Renal cortical epithelial cell (primary cell): ENCODE measurements at places on chromosomes 4 and X. TPM values are rescaled to one million over a fixed set of nuclear protein-coding genes. Genes with fewer than 3 reads are reported as not detected.

The DAPP1 gene
- total RNA-seq, result 3.4 and 82.3 TPM in 2 replicates

- peak; percentile 3 for DNase-seq
These were observed 1956.7 kb downstream of the C4orf33 start for GRCh38 chr4:131052646-131053045.

DNA sequence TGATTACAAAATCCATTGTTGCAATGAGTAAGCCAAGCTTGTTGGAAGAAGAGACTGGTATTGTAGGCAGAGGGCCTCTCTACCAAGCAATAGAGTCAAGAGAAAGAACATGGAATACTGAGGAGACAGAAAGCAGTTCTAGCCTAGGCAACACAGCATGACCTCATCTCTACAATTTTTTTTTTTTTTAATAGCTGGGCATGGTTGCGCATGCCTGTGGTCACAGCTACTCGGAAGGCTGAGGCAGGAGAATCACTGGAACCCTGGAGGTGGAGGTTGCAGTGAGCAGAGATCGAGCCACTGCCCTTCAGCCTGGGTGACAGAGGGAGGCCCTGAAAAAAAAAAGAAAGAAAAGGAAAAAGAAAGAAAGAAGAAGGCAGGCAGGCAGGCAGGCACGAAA is 11.7 kb upstream of the ZBTB33 start:
- no peak for DNase-seq

DNA sequence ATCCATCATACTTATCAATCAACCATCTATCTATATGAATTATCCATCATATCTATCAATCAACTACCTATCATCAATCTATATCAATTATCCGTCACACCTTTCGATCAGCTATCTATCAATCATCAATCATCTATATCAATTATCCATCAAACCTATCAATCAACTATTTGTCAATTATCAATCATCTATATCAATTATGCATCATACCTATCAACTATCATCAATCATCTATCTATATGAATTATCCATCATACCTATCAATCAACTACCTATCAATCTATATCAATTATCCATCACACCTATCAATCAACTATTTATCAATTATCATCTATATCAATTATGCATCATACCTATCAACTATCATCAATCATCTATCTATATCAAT is 70.6 kb upstream of the PPP2R3B start:
- no peak for DNase-seq

- peak; percentile 43 for DNase-seq
These were observed 15.4 kb downstream of the IQSEC2 start for GRCh38 chrX:53265771-53266574.

DNA sequence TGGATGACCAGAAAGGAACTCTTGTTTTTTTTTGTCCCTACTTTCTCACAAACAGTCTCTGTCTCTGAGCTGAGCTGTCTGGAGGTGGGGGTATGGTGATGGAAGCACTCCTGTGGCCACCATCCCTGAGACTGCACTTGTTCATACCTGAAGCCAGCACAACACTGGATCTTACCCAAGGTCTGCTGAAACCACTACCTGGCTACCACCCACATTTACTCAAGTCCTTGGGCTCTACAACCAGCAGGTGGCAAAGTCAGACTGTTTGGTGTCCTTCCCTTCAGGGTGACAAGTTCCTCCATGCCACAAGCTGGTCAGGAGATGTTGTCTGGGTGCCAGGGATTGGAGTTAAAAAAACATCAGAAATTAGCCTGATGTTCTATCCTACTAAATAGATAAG is 89.7 kb downstream of the NEXMIF start:
- DNase-seq, result no peak

The RNF128 gene
- 33.7 and 58.3 TPM in 2 replicates for total RNA-seq

- DNase-seq, result peak; percentile 46
These were observed 80.7 kb downstream of the FAT1 start for GRCh38 chr4:186642998-186643397.

GRCh38 chr4:153458969-153459368 is 7.2 kb upstream of the TMEM131L start:
- no peak for DNase-seq

- no peak for DNase-seq
These were observed 43.3 kb downstream of the LNX1 start for GRCh38 chr4:53547983-53548382.

The GPR34 gene
- not detected in 2 replicates for total RNA-seq

DNA sequence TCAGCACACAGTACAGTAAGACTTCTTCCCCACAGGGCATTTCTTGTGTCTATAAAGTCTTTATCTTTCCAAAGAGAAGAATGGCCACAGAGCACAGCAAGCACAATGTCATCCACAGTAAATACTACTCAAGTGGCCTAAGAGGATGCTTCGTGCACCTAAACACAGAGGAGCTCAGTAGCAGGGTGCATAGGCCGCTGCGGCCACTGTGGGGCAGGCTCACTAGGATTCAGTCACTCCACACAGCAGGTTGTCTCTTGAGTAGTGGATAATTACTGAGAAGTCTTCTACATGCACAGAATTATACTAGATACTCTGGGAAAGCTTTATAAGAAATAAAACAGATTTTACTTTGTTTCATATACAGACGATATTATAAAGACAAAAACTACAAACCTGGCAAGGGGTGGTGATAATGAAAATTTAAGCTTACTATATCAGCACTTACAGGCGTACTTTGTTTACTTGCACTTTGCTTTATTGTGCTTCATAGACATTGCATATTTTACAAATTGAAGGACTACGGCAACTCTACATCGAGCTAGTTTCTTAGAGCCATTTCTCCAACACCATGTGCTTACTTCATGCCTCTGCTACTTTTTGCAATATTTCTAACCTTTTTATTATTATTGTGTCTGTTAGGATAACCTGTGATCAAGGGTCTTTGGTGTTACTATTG is 78.5 kb downstream of the PRDM5 start:
- no peak for DNase-seq

DNA sequence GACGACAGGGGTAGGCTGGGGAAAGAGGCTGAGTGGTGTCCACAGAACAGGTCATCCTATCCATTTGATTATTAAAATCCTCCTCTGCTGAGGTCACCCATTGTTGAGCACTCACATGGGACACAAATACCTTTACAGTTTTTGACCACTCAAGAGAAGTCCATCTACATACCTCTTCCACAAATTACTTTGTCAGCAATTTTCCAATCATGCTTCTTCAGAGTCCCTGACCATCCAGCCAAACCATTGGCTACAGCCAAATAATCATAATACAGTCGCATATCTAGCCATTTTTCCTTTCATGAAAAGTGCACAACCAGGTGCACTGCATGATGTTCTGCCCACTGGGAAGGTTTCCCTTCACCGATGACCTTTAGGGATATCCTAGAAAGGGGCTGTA is 407.4 kb downstream of the TEX13C start:
- DNase-seq, result no peak

DNA sequence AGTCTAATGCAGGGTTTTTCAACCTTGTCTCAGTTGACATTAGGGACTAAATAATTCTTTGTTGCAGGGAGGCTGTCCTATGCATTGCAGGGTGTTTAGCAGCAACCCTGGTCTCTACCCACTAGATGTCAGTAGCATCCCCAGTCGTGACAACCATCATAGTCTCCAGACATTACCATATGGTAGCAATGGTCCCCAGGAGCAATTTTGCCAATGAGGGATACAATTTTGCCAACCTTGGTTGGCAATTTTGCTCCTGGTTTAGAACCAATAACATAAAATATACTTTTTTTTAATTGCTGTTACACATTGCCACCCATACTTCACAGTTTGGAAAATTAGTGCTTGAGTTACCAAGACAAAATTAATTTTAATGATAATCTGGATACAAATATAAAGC is 6.0 kb downstream of the EREG start:
- peak; percentile 60 for DNase-seq

GRCh38 chrX:137025930-137026329 is 7.9 kb downstream of the GPR101 start:
- DNase-seq, result no peak

DNA sequence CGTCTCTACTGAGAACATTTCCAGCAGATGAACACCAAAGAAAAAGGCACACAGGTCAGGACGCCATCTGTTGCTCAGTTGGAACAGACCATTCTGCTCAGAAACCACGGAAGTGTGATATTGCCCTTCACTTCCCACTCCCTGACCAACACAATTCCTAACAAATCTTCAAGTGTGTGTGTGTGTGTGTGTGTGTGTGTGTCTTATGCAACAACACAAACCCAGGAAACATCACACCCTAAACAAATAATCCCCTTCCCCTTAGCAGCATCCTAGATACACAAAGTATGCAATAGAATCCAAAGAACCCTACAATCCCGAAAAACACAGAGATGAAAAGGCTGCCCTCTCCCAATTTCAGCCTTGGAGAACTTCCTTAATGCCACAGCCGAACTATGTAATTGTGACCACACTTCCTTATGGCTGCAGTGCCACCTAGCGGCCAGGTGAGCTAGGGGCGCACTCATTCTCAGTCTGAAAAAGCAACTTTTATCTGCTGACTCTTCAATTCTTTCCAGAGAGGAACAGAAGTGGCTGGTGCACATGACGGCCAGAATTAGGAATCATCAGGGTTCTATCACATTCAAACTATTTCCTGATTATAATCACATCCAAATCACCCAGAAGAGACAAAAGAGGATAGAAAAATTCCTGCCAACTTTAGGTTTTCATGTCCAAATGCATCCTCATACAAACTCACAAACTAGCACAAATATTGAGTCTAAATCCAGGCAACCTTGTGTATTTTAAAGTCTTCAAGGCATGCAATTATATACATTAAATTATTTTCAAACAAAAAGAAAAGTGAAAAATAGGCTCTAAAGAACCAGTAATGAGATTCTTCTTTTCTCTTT is 164.9 kb downstream of the DHX15 start:
- DNase-seq, result peak; percentile 65
